ENCODE measurements at places on chromosomes 4 and X. TPM values are rescaled to one million over a fixed set of nuclear protein-coding genes. Genes with fewer than 3 reads are reported as not detected.

The ELOVL6 gene
- 38.6 TPM for total RNA-seq

- DNase-seq: no peak
Observed at GRCh38 chrX:22249371-22249770, 23.3 kb upstream of the CBLL2 start.

- DNase-seq: no peak
Observed at GRCh38 chr4:7753271-7753670, 186.4 kb downstream of the AFAP1 start.

DNA sequence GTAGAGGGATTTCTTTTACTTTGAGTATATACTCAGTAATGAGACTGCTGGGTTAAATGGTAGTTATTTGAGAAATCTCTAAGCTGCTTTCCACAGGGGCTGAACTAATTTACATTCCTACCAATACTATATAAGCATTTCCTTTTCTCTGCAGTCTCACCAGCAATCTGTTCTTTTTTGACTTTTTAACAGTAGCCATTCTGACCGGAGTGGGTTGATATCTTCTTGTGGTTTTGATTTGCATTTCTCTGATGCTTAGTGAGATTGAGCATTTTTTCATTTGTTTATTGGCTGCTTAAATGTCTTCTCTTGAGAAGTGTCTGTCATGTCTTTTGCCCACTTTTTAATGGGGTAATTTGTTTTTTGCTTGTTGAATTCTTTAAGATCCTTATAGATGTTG is 43.3 kb downstream of the SPCS3 start:
- no peak for DNase-seq

DNA sequence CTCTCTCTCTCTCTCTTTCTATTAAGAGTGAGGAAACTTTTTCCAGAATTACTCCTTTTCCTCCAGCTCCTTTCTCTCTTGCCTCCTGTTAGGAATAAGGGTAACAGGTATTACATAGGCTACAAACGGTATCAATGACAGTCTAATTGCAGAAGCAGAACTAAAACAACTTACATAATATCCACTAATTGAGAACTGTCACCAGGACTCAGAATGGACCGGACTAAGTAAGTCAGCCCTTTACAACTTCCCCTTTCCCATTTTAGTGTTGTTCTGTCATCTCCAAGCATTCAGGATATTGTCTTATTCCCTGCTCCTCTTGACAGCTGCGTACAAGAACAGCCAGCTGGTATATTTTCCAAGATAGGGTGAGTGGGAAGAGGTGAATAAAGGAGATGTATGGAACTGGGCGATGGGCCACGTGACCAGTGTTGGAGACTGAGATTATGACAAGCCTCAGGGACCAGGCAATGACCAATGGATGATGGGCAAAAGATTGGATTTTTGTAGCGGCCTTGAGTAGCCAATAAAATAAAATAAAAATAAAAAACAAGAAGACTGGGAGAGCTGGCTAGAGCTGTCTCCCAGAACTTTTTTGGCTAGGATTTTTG is 2.3 kb upstream of the FNIP2 start:
- DNase-seq: no peak

GRCh38 chrX:2767631-2768455 is 16.0 kb downstream of the XG start:
- DNase-seq: no peak

The LCORL gene
- total RNA-seq: 26.1 TPM

DNA sequence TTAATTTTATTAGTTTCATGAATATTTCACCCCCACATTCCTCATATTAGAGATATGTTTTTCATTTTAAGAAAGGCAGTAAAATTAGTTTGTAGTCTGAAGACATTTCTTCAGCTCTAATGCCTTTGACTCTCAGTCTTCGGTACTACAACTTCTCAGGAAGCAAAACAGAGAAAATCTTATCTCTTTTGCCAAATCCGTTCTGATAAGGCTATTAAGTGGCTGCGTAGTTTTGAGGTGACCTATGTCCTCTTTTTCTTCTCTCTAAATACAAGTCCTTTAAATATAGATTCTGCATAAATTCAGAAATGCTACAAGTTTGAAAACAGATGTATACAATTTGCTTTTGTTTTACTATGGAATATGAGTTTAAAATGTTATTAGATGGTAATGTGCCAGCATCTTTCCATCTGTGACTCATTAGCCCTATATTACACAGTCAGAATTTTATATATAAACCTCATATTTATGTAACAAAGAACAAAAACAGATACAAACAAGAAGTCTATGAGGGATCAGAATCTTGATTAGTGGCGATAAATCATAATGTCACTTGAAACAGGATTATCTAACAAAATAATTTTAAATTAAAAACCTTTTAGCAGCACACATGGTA is 181.2 kb upstream of the ETNPPL start:
- no peak for DNase-seq

Measured in progenitor cell of endocrine pancreas (in vitro differentiated cells).